ENCODE measurements at places on chromosomes 7 and 10.

GRCh38 chr10:59047180-59047579, 129.3 kb upstream of the PHYHIPL start:
- no peak for DNase-seq

- no peak for DNase-seq
Observed at GRCh38 chr7:108189733-108190388, 59.7 kb upstream of the LAMB4 start.

DNA sequence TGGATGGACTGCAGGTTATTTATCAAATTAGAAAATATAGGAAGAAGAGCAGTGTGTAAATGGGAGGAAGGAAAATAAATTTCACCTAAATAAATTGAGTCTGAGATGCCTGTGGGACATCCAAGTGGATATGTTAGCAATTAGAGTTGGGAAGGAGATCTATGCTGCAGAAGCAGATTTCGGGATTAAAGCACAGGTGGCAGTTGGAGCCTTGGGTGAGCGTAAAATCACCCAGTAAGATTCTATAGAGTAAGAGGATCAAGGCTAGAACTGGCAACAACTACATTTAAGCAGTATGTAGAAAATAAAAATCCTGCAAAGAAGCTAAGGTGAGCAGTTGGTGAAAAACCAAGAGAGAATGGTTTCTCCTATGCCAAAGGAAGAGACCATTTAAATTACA, 8.4 kb downstream of the TRIM4 start:
- DNase-seq = no peak

- DNase-seq = no peak
Observed at GRCh38 chr10:59865101-59865500, 41.3 kb downstream of the CCDC6 start.

DNA sequence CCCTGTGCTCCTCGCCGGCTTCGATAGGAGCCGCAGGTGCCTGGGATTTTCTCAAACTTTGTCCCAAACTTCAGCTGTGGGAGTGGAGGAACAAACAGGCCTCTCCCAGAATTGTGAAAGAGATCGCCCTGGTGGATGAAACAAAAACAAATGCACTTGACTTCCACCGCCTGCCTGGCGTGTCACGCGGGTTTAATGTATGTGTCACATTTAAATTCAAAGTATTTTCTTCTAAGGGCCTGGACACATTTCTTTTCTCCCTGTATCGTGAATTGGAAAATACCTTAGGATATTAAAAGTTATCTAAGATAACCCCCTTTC, 694 bp upstream of the WASL start:
- DNase-seq = no peak

- no peak for DNase-seq
Observed at GRCh38 chr7:129495987-129496386, 6.3 kb upstream of the SMKR1 start.

GRCh38 chr10:110502851-110503301, 5.2 kb downstream of the DUSP5 start:
- DNase-seq = no peak

DNA sequence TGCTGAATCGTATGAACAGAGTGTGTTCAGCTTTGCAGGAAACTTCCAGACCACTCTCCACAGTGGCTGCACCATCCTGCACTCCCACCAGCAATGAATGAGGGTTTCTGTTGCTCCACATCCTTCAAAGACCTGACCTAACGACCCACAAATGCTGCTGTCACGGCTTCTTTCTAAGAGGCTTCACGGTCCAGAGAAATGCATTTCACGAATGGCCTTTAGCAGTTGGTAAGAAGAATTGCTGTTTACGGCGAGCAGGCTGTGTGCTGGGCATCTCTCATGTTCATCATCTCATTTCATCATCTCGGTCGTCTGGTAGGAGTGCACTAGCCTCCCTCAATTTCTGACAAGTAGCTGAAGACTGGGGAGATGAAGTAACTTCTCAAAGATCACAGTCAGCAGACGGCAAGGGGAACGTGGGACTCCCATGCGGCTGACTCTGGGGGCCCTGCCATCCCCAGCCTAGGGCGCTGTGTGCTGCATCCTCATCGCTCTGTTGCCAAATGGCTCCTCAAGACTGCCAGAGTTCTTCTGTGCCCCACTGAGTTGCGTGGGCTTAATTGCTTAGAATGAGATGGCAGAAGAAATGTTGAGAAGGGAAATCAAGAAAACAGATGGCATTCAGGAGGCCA, 72.9 kb downstream of the ADARB2 start:
- DNase-seq = no peak

DNA sequence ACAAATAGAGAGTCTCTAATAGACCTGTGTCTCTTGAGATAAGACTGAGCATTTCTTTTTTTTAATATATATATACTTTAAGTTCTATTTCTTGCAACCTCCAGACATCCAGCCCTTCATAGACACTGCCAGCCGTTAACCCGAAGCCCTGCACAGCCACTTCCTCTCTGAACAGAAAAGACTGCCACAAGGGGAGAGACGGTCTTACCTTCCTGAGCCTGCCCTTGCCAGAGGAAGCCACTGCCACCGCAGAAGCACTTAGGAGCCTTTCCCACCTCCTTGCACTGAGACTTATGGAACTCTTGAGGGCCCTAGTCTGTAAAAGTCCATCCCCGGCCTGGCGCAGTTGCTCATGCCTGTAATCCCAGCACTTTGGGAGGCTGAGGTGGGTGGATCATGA, 31.8 kb upstream of the PRSS1 start:
- DNase-seq = no peak

DNA sequence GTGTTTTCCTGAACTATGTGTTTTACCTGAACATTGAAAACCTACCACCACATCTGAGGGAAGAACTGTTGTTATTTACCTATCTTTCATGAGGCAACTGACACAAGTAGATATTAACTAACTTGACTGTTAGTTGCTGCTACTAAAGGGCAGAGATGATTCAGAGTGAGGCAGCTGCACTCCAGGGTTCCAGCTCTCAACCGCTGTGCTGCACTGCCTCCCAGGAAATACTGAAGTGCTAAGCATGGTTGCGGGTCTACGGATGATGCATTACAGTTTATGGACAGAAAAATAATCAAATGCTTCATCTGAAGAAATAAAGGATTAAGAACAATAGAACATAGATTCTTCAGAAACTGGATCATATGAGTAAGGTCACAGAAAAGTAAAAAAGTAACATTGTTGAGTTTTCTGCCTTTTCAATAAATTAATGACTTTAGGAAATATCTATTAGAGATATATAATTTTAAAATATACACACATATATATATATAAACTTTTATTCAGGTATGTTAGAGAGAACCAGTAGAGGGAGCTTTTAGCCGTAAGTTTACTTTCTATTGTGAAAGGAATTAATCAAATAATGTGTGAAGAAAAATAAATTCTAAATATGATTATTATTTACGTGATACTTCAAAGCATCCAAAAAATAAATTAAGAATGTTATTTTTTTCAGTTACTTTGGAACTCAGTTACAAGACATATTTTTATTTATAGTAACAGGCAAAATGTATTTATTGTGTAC, 620.0 kb downstream of the CNTNAP2 start:
- no peak for DNase-seq

GRCh38 chr10:82981137-82981723, 1106.2 kb downstream of the NRG3 start:
- DNase-seq = no peak

DNA sequence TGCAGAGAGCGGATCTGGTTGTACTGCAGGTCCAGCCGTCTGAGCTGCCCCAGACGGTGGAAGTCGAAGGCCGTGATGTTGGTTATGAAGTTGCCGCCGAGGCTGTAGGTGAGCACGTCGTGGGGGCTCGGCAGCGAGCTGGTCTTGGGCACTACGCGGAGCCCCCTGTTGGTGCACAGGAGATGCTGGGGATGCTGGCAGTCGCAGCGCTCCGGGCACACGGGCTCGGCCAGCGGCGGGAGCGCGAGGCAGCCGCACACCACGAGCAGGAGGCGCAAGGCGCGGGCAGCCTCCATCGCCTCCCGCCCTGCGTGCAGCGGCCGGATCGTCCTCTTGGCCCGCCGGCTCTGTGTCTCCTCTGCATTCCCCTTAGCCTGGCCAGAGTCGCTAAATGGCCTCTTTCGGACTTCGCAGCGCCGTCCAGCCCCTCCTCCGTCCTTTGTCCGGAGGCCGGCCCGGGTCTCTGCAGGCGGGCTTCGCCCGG, 337 bp downstream of the TRIL start:
- no peak for DNase-seq

- DNase-seq = no peak
Observed at GRCh38 chr7:41879403-41879802, 176.5 kb upstream of the INHBA start.

DNA sequence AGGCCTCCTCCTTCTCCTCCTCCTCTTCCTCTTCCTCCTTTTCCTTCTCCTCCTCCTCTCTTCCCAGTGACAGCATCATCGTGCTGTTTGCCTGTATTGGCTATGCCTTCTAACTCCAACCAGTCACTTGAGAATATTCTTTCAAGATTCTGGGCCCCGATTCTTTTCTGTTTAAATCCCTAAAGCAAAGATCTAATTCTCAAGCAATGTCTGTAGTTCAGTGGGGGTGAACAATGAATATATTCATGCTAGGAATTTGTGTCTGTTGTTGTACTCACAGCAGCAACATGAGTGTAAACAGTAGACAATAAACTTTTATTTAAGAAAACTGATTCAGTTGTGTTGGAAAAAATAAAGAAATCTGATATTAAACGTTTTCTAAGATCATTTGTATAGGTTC, 30.7 kb downstream of the NUDT5 start:
- no peak for DNase-seq

GRCh38 chr10:43598446-43598845, 7.8 kb upstream of the ZNF485 start:
- DNase-seq = no peak

GRCh38 chr10:32049113-32049512, 7.1 kb downstream of the KIF5B start:
- no peak for DNase-seq

- DNase-seq = no peak
Observed at GRCh38 chr10:36507715-36508114, 617.7 kb upstream of the ANKRD30A start.

DNA sequence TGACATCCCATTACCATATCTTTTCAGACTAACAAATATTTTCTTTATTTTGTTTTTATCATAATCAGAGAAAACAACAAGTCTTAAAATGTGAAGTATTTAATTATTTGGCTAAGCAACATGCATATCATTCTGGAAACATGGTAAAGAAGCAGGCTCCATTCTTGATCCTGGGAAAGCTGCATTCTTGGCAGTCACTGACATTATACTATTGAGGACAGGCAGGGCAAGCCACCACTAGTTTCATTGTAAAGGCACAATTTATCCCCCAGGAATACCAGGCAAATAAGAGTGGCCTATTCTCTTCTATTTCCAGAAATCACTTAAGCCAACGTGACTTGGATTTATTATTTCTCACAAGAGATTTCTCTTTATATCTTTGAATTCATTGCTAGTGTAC, 153.8 kb upstream of the AKR1E2 start:
- DNase-seq = no peak

DNA sequence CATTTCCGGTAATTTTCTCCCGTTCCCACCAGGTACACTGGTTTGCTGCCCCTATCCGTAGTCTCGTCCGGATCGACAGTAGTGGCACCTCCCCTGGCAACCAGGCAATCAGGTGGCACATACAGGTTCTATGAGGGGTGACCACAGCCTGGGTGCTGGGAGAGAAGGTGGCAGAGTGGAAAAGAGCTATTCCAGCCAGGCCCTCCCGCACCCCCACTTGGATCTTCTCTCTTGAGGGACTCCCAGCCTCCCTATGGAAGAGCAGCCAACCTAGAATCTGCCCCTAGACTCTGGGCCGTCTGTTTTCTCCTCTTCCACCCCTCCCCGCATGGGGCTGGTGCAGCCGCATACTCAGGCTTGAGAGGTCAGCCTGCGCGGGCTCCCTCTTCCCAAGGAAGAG, 58.6 kb downstream of the GPR26 start:
- DNase-seq = no peak

DNA sequence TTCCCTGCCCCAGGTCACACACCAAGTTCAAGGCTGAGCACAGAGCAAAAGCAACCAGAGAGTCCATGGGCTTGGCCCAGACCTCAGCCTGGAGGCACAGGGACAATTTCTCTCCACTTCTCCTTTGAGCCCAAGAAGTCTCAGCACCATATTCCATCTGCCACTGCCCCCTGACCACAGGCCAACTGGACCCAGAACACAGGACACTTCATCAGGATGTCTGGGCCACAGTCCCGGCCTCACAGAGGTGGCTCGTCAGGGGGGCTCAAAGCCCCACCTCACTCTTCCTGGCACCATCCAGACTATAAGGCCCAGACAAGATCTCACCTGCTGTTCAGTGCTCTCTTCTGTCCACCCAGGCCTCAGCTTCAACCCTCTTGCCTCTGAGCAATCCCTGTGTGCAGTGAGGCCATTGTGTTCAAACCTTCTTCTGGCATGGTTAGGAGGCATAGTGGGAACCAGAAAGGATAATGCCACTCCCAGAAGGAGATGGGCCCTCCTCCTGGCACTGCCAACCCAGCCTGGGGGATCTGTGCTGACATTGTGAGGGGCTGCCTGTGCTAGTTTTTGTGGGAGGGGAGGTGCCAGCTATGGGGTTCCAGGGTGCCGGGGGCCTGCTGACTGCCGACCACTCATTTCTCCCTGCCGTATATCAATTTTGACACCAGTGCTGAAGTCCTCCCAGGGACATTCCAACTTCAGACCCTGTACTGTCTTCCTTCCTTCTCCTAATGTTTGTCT, 49.7 kb upstream of the ANTXRL start:
- no peak for DNase-seq

DNA sequence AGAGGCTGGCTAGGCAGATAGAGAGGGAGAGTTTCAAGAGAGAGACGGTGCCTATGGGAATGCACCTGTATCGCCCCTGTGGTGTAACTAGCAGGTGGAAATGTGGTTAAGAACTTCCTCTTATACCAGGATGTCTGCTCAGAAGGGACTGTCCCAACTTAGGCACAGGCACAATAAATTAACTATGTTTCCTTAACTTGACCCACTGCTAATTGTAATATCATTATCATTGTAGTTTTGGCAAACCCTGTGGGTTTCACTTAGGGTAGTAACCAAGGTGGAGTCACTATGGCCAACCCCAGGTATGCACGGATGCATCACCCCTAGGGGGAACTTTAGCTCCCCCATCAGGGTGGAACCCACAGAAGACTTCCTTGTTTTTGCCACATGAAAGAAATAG, 455.7 kb downstream of the DGKB start:
- DNase-seq = no peak

GRCh38 chr10:104498347-104499081, 142.6 kb upstream of the SORCS3 start:
- no peak for DNase-seq

Measured in activated CD4-positive, alpha-beta T cell treated with anti-CD3 and anti-CD28 coated beads for 4 hours (primary cell).